Cortex of kidney (tissue), 1 donor: ENCODE measurements at places on chromosomes 4 and X.

DNA sequence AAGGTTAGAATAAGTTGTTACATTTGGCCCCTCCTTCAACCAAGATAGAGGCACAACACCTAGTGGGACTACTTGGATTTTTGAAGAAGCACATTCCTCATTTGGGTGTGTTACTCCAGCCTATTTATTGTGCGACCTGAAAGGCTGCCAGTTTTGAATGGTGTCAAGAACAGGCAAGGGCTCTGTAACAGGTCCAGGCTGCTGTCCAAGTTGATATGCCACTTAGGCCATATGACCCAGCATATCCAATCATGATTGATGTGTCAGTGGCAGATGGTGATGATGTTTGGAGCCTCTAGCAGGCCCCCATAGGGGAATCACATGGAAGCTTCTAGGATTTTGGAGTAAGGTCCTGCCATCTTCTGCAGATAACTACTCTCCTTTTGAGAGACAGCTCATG, 35.5 kb upstream of the UGT2B4 start:
- no peak for DNase-seq

DNA sequence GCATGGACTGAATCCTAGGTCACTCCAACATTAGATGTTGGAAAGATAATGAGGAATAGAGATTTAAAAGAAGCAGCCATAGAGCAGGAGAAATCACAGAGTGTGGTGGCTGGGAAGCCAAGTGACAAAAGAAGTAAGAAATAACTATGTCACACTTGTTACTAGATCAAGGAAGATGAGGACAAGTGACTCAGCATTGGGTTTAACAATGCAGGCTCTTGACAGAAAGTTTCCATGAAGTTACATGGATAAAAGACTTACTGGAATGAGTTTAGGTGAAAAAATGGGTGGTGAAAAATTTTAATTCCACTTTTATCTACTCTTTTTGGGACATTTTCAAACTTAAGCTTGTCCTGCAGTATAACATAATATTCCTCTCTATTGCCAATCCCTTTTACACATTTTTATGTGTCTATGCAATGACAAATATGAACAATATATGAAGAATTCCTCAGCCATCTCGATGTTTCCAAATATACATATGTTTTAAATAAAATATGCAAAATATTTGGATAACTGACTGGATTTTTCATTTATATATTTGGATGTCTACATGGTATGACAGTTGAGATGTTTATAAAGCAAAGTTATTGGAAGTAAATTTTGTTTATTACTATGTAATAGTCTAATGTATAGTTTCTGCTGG, 462.6 kb downstream of the IL15 start:
- DNase-seq = no peak

GRCh38 chr4:140408974-140409373, 18.5 kb downstream of the CLGN start:
- no peak for DNase-seq

GRCh38 chr4:23888421-23889319, 1.2 kb downstream of the PPARGC1A start:
- no peak for DNase-seq

GRCh38 chrX:153740631-153741222, 16.1 kb downstream of the ABCD1 start:
- no peak for DNase-seq

DNA sequence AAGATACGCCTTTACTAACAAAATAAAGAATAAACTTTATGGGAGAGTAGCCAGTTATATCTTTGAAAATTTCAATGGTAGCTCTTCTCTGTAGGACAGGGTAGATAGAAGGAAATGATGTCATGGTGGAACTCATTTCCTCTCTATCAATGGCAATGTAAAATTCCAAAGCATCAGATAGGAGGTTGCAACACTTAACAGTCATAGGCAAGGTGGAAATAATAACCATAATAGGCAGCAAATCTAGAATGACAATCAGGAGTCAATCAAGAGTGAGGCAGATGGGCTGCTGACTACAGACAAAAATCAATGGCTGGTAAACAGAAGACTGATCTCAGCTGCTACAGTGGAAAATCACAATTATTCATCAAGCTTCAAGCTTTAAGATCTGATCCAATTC, 53.9 kb upstream of the TET2 start:
- no peak for DNase-seq

GRCh38 chrX:1609762-1610161, 5.1 kb upstream of the ASMT start:
- no peak for DNase-seq

DNA sequence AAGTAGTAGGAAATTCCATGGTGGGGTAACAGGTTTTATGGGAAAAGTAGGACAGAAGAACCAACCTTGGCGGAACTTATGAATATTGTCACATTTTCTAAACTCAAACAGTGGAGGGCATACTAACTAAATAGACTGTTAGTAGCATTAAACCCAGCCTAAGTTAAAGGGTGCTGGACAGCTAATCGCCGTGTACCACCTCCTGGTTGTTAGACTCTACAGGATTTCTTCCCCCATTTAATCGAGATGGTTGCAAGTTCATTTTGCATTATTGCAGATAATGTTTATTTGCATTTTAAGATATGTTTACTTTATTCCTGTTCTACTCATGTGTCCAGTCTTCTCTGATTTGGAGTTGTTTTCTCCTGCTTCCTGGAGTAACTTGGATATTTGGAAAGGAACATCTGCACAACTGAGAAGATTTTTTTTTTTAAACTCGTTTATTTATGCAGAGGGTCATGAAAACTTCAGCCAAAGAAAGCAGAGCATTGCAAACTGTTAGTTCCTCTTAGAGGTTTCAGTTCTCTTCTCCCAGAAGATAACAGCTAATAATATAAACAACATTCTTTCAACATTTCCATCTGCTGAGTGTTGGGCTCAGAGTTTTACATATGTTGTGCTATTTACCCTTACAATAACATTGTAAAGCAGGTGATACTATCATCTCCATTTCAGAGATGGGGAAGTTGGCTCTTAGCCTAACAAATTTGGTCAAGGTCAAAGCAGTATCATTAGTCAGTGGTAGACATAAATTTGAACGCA, 51.5 kb upstream of the TBC1D9 start:
- no peak for DNase-seq

- DNase-seq = no peak
These were observed 9.4 kb downstream of the FNIP2 start for GRCh38 chr4:158778156-158778711.

- no peak for DNase-seq
These were observed 3.1 kb upstream of the ELOVL6 start for GRCh38 chr4:110201502-110201901.

GRCh38 chr4:15341733-15342300, 86.0 kb upstream of the C1QTNF7 start:
- no peak for DNase-seq

GRCh38 chr4:55117511-55117910, 7.9 kb downstream of the KDR start:
- no peak for DNase-seq

GRCh38 chrX:57587607-57588006, 4.2 kb upstream of the ZXDB start:
- no peak for DNase-seq

- DNase-seq = no peak
These were observed 14.9 kb upstream of the PPEF1 start for GRCh38 chrX:18692541-18692940.

- DNase-seq = no peak
These were observed 227.4 kb downstream of the HS3ST1 start for GRCh38 chr4:11201256-11201655.

DNA sequence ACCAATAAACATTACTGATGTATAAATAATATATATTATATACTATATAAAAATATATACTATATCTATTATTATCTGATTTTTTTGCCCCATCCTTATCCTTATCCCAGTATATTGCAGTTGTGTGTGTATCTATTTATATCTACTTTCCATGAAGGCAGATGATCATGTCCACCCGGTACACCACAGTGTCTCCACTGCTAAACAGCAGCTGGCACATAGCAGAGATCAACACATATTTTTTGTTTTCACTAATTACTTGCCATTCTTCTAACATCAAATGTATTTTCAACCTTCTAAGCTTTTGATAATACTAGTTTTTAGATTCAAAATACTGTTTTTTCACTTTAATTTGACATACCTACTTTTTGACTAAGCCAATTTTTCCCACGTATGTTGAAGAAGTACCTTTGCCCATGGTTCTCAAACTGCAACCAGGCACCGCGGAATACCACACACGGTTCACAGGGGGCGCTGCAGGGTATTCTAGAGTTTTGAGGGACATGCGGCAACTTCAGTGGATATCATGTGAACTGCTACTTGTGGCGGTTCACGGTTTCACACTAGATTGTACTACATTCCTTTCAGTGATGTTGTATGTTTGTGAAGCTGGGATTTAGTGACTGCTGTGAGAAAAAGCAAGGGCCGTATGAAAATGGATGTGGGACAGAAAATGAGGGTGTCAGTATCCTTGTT, 182.5 kb upstream of the NPY2R start:
- no peak for DNase-seq

DNA sequence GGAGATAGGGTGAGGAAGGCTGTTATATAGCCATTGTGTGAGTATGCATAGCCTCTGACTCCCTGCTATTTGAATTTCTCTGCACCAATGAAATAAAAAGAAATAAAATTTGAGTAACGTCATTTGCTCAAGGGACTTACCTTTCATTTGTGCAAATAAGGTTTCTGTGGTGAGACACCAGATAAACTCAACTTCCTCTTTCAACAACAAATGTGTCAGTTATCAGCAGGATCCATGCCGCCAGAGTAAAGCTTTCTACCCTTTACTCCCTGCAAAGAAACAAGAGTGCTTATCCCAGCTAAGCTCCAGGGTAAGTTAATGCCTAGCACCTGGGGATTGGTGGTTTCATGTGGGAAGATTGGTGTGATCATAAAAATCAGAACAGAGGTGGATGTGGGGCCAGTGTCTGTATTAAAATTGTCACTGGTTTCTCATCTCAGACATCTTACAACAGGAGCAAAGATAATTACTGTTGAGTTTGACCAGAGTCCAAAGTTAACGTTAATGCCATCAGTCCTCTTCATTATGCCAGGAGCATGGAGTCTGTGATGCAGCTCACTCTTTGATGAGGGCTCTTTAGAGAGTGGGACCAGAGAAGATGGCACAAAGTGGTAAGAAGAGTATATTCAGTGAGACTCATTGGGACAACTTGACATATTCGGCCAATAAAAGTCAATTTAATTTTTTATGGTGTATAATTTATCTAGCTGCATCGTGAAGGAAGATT, at the start of gene P2RY10:
P2RY10 (plus strand) TSS at position 206 of the 727 bp plus-strand sequence. CDS start 15,130 bp downstream, outside the sequence.
- DNase-seq = no peak

GRCh38 chr4:55258152-55258865, 87.7 kb upstream of the SRD5A3 start:
- no peak for DNase-seq

GRCh38 chr4:6502147-6502546, 29.7 kb upstream of the PPP2R2C start:
- DNase-seq = no peak

DNA sequence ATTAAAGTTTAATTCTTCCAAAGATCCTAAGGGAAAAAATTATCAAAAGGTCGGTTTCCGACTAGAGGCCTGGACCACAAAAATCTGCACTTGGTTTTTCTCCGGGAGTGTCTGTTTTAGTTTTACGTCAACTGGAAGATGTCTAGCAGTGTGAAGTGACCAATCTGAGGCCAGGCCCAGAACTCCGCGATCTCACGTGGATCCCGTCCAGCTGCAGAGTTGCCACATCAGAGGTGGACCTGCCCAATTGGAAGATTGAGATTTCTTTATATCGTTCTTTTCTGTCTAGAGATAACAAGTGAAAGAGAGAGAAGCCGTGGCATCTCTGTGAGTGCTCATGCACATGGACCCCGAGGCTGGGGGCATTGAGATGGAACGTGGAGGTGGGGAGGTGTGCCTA, 115.8 kb downstream of the AFF1 start:
- DNase-seq = no peak

GRCh38 chrX:11751261-11751660, 6.8 kb upstream of the MSL3 start:
- DNase-seq = no peak

GRCh38 chr4:107153228-107153627, 117.1 kb upstream of the DKK2 start:
- no peak for DNase-seq
